ENCODE measurements at places on chromosomes 6 and 20.

DNA sequence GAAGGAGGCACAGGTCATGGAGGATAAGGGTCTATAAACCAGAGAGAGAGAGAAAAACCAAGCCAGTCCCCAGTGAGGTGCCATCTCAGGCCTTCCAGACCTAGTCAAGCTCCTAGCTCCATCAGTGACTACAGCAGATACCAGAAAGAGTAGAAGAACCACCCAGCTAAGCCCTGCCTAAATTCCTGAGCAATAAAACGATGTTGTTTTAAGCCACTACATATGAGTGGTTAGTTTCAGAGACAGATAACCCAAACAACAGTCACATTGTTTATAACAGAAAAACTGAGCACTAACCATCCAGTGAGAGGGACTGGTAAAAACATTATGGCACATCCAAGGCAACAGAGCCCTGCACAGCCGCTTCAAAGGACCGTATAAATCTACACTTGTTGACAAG is 59.2 kb downstream of the BMP7 start:
- DNase-seq, result no peak

DNA sequence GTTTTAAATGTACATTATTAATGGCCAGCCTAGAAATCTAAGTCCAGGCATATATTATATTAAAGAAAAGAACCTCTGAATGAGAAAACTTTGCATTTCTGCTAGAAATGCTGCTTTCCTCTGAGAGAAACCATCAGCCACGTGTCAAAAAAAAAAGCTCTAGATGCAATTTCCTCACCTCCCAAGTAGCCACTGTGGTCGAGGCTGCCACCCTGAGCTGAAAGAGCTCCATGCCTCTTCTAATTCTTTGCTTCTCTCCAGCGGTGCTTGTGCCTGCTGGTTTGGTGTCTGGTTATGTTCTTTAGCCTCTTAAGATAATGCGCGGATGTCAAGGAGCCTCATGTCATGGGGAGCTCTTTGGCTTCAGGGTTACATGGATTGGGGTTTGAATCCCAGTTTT is 316.0 kb downstream of the TFAP2C start:
- DNase-seq, result peak; percentile 7

- no peak for DNase-seq
Observed at GRCh38 chr6:21521276-21521675, 72.3 kb upstream of the SOX4 start.

DNA sequence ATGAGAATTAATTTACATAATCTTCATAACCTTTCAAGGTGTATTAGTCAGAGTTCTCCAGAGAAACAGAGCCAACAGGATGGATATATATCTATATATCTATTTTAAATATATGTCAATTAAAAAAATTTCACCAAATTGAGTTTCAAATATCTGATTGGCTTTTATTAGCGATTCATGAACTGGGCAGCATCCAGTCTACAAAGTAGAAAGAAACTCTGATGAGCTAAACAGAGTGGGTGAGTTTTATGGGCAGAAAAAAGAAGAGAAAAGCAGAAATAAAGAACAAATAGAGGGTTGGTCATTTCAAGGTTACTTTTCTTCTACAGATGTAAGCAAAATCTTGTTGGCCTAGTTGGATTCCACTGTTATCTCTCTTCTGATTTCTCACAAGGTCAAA is 29.0 kb upstream of the BTBD3 start:
- DNase-seq, result no peak

DNA sequence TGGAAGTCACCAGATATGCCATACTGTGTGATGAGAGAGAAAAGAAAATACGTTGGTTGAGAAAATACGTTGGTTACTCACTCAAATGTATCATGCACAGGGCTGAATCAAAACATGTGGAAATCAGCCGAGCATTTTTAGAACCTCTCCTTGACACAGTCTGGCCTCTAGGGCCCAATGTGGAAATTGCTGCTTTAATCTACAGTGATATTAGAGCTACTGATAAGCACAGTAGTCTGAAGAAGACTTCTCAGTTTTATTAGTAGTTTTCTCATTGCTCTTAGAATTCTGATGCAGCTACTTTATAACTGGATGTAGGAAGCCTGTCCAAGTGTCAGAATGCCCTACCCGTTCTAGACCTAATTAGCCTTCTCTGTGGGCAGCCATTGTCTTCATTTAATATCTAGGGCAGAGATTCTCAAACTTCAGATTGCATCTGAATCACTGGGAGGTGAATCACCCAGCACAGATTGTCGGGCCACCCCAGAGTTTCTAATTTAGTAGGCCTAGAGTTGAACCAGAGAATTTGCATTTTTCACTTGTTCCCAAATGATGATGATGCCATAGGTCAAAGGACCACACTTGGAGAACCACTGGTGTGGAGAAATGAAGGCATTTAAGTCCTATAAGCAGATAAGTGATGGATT is 229.1 kb downstream of the PLCB1 start:
- peak; percentile 55 for DNase-seq

DNA sequence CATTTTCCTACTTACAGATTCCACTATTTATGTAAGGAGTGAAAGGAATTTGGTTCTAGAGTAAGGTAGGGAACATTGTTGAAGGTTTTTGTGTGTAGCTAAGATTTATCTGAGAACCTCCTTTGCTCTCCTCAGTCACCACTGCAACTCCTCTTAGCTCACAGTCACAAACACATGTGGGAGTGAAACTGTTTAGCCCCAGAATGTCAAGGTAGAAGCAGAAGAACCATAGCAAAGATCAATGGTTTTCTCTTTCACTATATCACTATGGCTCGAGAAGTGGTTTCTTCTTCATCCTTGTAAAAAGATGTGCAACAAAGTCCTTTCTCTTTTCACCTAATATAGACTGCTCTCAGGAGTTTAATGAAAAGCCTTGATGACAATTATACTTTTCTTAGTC is 6.5 kb upstream of the DEFB112 start:
- no peak for DNase-seq

DNA sequence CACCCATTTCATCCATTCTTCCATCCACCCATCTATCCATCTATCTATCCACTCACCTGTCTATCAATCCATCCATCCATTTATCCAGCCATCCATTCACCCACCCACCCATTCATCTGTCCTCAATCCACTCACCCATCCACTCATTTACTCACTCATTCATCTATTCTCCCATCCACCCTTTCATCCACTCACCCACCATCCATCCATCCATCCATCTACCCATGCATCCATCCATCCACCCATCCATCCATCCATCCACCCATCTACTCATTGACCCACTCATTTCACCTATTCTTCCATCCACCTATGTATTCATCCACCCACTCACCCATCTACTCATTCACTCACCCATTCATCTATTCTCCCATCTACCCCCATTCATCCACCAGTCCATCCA is 24.2 kb upstream of the PTGIS start:
- DNase-seq, result no peak

GRCh38 chr20:23613676-23614075 is 8.0 kb upstream of the CST9 start:
- no peak for DNase-seq

DNA sequence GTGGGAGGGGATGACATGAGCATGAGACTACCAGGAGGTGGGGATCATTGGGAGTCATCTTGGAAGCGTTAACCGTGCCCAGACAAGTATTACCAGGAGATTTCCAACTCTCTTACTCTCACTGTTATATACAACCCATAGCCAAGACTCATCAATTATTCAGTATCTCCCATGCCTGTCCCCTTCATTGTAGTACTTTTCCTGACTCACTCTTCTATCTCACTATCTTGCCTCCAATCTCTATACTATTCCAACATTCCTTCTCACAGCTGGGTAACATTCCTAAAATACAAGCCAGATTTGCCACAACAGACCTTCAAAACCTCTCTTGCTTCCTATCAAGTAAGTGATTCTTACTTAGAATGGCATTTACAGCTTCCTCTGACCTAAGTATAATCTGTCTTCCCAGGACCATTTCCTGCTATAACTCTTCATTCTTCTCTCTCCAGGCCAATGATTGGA is 226.3 kb upstream of the SMLR1 start:
- DNase-seq, result peak; percentile 96

DNA sequence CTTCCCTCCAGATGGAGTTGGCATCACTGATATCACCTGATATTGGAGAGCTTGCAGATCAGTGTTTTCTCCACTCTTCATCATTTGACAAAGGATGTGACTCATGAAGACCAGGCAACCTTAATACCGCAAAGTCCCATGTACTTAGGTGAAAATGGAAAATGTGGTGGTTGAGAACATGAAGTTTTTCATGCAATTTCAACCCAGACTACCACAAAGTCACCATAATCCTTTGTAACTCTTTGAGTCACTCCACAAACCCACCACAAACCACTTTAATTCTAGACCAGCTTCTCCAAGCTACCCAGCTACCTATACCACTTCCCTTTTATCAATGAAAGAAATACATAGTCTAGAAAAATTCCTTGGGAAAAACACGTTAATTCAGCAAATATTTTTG is 7.1 kb downstream of the NHLRC1 start:
- DNase-seq, result no peak

- peak; percentile 64 for DNase-seq
Observed at GRCh38 chr6:148943451-148943850, 196.6 kb downstream of the UST start.

DNA sequence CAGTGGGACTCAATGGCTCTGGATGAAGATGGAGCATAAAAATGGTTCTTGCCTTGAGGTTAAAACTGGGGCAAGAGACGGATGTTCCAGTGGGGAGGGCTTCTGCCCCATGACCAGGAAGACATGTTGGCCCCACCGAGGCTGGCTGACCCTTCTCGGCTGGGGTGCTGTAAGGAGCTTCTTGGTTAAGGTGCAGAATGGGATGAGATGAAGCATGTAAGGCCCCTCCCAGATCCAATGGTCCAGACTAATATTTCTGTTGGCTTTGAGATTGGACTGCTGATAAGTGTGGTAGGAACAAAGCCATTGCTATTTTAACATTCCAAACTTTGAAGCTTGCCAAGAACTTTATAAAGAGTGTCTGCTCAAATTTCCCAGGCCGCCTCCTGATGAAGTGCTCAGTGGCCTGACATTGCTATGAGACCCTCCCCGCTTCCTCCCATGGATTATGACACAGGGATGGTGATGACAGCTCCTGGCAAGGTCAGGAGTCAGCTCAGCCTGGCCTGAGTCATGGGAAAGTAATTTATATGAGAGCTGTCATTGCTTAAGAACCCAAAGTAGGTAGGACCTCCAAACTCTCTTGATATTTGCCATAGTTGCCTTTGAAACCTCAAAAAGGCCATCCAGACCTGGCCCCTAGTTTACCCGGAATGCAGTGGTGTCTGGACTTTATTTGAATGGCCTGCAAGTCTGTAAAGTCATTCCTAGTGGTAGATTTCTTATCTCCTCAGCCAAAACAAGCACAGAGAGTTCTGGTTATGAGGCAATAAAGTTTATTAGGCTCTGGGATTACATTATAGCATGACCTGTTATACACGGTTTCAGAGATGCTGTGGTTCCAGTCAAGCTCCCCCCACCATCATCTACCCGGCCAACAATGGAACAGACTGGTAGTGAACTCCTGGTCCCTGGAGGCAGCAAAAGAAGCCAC is 55.2 kb downstream of the TGM2 start:
- peak; percentile 99 for DNase-seq

- DNase-seq, result peak; percentile 45
Observed at GRCh38 chr20:62921119-62921687, 5.1 kb downstream of the DIDO1 start.

DNA sequence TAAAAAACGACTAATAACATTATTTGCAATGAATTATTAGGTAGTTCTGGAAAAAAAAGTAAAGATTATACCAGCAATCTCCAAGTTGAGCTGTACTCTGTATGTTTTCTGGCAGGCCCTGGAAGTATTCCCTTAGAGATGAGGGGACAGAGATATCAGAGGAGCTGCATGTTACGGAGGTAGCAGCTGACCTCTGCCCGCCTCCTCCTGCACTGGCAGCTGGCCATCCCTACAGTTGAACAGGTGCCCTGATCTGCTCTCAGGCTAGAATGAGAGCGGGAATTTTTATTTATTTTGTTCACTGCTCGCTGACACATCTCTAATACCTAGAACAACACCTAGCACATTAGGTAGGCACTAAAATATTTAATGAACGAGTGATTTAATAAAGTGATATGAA is 23.1 kb downstream of the FBXL4 start:
- no peak for DNase-seq

GRCh38 chr6:15870333-15871043 is 207.7 kb upstream of the DTNBP1 start:
- DNase-seq, result peak; percentile 61

DNA sequence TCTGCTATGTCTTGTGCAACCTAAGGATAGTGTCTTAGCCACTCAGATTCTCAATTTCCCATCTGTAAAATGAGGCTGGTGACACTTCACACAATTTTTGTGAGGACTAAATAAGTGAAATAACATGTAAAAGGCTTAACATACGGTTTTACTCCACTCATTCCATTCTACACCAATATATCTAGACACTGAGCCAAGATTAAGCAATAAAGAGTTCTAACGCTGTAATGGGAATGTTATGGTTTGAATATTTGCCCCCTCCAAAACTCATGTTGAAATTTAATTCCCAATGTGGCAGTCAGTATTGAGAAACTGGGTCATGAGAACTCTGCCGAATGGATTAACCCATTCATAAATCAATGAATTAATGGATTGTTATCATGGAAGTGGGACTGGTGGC is 301.0 kb downstream of the HACE1 start:
- peak; percentile 57 for DNase-seq

- DNase-seq, result no peak
Observed at GRCh38 chr6:36752187-36752885, 54.7 kb downstream of the RAB44 start.

- no peak for DNase-seq
Observed at GRCh38 chr6:155093430-155093829, 98.3 kb downstream of the TIAM2 start.

DNA sequence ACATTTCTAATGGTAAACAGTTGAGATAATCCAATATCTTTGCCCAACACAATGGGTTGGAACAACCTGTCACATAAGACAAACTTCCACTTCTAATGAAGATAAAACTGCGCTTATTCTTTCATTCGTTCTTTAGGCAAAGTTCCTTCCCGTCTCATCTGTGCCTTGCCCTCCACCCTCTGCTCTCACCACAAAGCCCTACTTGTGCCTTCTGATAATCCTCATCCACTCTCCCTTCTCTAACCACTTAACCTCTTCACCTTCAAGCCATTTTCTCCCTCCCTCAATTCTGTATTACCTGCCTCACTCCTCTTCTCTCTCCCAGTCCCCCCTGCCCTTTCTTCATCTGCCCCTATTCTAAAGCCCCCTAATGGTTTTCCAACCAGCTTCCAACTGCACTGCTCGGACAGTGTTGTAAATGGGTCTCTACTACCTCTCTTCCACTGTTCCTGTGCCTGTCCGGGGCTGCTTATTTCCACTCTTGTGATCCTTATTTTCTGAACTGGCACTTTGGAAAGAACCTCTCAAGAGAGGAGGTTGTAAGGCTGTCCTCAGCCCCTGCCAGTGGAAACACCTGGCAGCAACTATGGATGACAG is 62.9 kb upstream of the MYB start:
- DNase-seq, result no peak

DNA sequence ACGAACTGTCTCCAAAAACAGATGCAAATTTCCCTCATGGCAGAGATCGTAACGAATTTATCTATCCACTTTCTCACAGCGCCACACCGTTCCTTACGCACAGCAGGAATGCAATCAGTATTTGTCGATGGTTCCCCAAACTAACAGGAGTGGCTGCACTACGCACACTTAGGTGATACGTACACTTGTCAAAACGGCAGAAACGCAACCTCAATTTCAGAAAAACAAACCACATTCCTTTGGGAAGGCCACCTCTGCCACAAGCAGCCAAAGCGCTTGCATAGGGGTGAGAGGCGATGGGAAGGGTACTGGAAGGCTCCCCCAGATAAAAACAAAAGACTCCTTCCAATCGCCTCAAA is 638 bp downstream of the MDN1 start:
- peak; percentile 13 for DNase-seq

All from fibroblast of skin of right quadriceps (primary cell).